ENCODE measurements at places on chromosomes 2 and 18.

DNA sequence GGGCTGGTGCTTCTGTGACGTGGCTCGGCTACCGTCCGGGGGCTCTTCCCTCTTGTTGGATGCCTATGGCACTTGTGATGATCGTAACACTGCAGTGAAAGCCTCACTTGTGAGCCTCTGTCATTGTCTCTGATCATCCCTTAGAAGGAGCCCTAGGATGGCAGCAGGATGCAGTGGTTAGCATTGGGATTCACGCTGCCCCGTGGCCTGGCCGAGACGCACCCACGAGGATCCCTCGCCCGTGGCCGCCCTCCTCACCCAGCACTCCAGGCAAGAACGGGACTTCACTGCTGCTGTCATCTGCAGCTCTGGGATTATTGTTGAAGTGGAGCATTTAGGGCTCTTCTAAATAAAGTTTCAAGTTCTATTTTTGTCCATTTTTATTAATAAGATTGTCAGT is 46.8 kb upstream of the CTDP1 start:
- no peak for DNase-seq

DNA sequence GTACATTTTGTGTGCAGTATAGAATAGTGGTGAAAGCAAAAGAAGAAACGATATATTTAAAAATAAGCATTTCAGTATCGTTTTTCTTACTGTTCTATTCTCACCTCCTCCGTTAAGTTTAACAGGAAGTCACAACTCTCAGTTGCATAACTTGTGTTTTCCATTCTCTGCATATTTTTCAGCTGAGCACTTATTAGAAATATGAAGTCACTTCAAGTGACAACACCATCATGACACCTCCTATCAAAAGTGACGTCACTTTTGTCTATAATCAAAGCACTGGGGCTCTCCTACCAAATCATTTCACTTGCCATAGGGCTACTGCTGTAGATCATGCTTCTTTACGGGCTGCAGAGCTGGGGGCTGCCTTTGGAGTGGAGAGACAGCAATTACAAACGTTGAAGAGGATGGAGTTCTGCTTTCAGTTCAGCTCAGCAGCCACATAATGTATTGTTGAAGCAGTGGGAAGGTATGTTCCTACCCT is 36.3 kb downstream of the STAT4 start:
- no peak for DNase-seq

- peak; percentile 70 for DNase-seq
Measured at GRCh38 chr2:224938651-224939182, 103.6 kb downstream of the DOCK10 start.

DNA sequence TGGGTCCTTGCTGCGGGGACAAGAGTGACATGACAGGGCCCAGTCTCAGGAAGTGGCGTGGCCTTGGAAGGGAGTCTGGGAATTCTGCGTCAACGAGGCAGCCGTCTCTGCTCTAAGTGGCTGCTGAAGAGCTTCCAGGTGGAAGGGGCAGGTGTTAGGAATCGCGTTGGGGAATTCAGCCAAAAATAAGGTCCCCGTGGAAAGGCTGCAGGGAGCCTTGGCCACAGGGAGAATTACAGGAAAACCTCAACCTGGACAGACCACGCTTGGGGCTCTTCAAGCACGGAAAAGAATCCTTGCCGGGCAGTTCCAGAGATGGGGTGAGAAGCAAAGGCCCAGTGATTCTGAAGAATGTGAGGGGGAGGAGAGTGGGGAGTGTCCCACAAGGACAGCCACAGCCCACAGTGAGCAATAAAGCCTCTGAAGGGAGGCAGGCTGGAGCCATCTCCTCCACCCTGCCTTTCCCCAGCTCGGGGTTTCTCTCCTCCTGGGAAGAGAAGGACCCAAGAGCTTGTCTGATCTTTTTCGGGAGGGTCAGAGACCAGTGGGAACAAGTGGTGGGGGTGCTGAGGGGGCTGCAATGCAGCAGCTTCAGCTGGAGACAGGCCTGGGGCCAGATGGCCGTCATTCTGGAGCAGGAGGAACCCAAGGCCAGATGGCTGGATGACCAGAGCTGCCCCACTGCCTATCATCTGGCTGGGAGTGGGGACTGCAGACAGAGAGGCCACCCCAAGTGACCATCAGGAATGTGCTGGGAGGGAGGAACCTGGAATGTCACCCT is 106.4 kb upstream of the SMAD2 start:
- DNase-seq, result no peak

DNA sequence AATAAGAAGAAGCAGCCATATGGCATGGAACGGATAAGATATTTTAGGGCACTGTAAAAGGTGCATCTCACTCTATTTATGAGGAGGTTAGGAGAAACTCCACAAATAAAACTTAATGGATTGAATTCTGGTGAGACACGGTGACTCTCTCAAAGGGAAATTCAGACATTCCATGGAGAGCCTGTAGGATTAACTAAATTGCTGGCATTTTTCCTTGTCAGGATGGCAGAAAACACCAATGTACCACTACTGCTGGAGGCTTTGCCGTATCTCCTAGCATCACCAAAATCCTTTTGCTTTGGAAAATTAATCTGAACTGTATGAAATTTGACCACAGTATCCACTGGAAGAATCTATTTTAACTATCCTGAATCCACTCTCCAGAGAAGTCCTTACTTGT is 79.3 kb downstream of the RBM43 start:
- no peak for DNase-seq

- peak; percentile 35 for DNase-seq
Measured at GRCh38 chr18:55863391-55863706, 275.4 kb upstream of the TCF4 start.

GRCh38 chr2:151760139-151760650 is 25.9 kb upstream of the NEB start:
- no peak for DNase-seq

DNA sequence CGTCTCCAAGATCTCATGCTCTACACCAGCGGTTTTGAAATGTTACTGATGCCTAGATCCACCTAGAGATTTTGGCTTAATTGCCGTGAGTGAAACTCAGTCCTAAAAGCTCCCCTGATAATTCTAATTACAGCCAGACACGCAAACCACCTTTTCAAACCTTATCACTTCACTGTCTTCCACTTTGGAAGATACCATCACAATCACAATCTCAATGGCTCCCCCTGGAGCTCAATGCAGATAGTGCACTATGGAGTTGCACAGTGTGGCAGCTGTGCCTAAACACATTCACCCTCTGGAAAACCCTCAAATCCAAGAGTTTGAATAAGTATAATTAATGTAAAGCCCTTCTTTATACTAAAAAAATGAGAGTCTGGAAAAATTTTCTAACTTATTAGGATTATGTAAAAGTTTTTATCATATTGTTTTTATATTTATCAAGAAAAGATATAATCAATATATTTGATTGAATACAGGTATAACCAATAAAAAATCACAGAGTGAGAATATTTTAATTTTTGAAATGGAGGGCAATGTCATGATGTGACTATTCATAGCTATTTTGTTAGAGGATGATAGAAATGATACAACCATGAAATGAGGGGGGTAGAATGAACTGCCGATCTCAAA is 102.9 kb upstream of the SLC8A1 start:
- DNase-seq, result peak; percentile 90

DNA sequence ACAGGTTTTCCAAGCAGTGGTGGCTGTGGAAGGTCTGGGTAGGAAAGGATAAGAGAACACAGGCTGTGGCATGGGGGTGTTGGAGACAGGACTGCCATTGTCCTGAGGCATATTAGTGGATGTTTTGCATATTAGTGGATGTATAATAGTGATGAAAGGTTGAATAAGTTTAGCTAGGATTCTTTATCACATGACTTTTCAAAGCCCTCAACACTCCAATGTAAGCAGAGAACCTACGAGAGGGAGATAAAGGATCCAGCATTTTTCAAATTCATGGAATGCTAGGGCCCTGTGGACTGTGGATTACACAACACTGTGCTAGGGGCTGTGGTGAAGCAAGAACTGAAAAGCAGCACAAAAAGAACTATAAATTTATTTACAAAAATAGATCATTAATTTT is 63.2 kb downstream of the POLE4 start:
- no peak for DNase-seq

GRCh38 chr2:182616471-182617393 is 99.3 kb upstream of the DNAJC10 start:
- DNase-seq, result no peak

- DNase-seq, result no peak
Measured at GRCh38 chr2:56088411-56088810, 95.4 kb upstream of the CCDC85A start.

GRCh38 chr2:200300638-200301314 is 5.7 kb upstream of the SPATS2L start:
- DNase-seq, result no peak

DNA sequence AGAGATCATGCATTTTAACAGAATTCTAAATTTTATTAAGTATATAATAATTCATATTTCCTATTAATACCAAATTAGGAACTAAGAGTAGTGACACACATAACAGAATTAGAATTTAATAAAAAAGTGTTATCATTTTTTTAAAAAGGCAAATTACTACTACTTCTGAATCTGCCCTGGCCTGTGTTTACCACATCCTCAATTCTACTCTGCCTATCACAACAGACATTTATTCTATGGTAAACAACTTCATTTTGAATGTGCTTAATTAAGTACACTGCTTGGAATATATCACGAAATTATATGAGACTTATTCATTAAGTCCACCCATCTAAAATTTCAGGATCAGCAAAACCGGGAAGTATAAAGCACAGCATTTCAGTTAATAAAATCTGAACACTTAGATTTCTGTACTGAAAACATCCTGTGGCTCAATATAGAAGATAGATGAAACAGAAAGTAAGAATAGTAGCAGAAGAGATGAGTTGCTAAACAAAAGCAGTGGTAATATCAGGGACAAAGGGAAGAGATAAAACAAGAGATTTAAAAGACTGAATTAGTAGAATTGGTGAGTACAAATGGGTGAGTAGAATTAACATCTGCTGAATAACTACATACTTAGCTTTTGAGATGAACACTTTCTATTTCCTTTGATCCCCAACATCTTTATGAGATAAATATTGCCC is 3.7 kb downstream of the SMC6 start:
- no peak for DNase-seq

- DNase-seq, result no peak
Measured at GRCh38 chr2:69499966-69500365, 62.7 kb upstream of the NFU1 start.

DNA sequence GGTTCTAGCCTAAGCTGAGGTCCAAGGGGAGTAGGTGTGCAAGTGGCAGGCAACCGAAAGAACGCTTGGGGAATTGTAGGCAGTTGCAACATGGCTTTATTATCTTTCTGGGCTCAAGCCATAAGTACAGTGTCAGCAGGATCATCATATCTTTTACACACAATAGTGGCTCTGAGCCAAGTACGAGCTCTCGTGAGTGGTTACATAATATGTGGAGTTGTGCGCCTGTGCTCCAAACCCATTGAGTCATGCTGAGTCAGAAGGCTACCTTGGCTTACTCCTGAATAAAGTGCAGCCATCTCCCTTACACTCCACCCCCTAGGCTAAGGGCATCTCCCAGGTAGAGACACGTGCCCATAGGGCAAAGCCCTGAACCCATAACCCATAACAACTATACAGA is 233.9 kb downstream of the SATB2 start:
- no peak for DNase-seq

DNA sequence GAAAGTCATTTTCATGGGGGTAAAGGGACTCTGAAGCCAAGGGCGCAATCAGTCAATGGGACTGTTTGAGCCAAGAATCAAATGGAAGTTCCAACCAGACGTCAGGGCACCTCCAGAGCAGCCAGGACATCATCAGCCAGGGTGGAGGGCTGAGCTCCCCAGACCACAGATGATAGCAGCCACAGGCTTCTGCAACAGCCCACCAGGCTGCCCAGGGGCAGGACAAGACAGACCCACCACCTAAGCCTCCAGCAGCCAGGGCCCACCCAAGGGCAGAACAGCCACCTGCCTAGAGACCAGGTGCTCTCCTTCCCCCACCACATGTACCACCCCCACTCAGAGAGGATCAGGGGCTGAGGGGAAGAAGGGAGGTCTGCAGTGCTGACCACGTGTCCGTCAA is 53.8 kb upstream of the SLC66A3 start:
- no peak for DNase-seq

- DNase-seq, result no peak
Measured at GRCh38 chr2:169486487-169486886, 7.2 kb downstream of the BBS5 start.

- no peak for DNase-seq
Measured at GRCh38 chr2:178542161-178542560, 61.9 kb downstream of the PLEKHA3 start.

DNA sequence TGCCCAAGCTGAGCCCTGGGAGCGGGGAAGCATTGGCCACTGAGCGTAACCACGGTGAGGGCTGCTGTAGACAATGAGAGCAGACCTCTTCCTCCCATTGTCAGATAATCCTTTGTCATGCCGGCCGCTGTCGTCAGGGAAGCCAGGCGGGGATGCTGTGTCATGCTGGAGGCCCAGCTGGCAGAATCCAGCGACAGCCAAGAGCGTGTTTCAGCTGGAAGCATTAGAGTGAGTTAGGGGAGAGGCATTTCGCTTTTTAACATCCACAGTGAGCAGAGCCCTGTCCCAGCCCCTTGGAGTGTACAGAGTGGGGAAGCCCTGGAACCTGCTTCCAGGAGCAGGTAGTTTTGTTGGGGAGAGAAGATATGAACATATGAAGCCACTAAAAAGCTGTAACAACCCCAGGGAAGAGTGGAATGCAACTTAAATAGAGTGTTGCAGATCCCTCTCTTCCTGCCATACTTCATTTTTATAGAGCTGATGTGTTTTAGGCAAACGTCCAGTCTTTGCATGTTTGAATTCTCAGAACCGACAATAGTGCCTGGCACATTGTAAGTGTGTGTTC is 7.0 kb downstream of the CTIF start:
- peak; percentile 90 for DNase-seq

DNA sequence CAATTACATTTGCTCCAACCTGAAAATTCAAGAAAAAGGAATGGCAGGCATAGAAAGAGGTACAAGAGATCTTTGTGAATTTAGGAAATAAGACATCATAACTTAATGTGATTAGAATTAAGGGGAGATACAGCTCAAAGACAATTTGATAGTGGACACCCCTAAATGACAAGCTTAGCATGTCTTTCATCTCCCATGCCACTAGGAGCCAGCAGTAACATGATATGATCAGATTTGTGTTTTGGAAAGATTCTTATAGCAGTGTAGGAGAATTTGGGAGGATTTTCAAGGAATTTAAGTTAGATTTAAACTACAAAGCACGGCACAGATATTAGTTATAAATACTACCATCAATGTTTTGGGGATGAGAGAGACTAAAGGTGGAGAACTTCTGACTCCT is 340.8 kb downstream of the RDH14 start:
- DNase-seq, result no peak

- DNase-seq, result no peak
Measured at GRCh38 chr2:169900686-169901085, 73.4 kb downstream of the UBR3 start.

- DNase-seq, result peak; percentile 97
Measured at GRCh38 chr2:58535182-58535581, 294.1 kb upstream of the FANCL start.

GRCh38 chr2:125584732-125585131 is 1071.2 kb upstream of the GYPC start:
- no peak for DNase-seq

Data from NCI-H82 (cell line).